ENCODE measurements at places on chromosomes 5 and 9. TPM values are rescaled to one million over a fixed set of nuclear protein-coding genes. Genes with fewer than 3 reads are reported as not detected.

GRCh38 chr5:151463137-151464029 lies 16.0 kb downstream of the SLC36A1 start:
- peak; percentile 16 for DNase-seq

DNA sequence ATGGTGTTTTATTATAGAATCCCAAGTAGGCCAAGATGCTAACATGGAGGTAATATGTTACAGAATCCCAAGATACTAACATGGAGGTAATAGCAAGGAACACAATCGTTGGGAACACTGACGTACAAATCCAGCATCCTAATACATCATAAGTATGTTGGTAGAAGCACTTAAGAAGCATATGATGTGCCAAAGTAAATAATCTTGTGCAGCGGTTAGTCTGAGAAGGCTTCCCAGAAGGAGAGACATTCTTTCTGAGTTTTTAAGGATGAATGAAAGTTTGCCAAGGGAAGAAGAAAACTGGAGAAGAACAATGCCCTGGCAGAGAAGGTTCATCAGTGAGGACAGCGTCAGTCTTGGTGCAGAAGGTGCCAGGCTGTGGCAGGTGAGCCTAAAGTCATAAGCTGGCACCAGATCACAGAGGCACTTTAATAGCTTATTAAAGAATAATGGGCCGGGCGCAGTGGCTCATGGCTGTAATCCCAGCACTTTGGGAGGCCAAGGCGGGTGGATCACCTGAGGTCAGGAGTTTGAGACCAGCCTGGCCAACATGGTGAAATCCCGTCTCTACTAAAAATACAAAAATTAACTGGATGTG lies 294.5 kb upstream of the PIK3R1 start:
- no peak for DNase-seq

DNA sequence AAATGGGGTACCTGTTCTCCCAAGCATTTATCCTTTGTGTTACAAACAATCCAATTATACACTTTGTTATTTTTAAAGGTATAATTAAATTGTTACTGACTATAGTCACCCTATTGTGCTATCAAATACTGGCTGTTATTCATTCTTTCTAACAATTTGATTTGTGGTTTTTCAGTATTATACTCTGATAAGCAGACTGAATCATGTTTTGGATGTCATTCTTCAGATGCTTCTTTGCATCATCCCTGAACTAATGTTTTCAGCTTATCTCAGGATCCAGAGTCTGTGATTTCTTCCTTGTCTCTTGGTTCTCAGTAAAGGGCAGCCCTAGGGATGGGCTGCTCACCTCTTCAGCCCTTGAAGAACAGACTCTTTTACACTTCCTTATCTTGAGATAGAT lies 177.8 kb upstream of the SGCD start:
- DNase-seq = no peak

GRCh38 chr9:13948037-13948436 lies 365.9 kb downstream of the NFIB start:
- DNase-seq = no peak

DNA sequence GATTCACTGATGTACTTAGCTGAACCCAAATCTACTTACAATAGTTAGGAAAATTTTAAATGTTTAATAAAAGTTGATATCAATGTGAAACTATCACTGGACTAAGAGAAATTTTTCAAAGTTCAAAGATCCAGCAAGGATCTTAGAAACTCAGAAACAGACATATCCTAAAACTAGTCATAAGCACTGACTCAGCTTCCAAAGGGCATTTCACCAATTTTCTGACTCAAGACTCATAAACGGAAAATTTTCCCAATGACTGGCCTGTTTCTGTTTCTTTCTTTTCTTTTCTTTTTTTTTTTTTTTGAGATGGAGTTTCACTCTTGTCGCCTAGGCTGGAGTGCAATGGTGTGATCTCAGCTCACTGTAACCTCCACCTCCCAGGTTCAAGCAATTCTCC lies 66.6 kb downstream of the CDC14B start:
- DNase-seq = no peak

GRCh38 chr9:99954819-99955218 lies 48.4 kb downstream of the STX17 start:
- DNase-seq = no peak

GRCh38 chr5:9423571-9423970 lies 122.3 kb downstream of the SEMA5A start:
- no peak for DNase-seq

The PCDHGB7 gene
- total RNA-seq = 7.0 TPM
